A549 (cell line): ENCODE measurements at places on chromosomes 11 and 22.

- DNase-seq, result no peak
Observed at GRCh38 chr11:2858995-2859698, 26.4 kb downstream of the CDKN1C start.

DNA sequence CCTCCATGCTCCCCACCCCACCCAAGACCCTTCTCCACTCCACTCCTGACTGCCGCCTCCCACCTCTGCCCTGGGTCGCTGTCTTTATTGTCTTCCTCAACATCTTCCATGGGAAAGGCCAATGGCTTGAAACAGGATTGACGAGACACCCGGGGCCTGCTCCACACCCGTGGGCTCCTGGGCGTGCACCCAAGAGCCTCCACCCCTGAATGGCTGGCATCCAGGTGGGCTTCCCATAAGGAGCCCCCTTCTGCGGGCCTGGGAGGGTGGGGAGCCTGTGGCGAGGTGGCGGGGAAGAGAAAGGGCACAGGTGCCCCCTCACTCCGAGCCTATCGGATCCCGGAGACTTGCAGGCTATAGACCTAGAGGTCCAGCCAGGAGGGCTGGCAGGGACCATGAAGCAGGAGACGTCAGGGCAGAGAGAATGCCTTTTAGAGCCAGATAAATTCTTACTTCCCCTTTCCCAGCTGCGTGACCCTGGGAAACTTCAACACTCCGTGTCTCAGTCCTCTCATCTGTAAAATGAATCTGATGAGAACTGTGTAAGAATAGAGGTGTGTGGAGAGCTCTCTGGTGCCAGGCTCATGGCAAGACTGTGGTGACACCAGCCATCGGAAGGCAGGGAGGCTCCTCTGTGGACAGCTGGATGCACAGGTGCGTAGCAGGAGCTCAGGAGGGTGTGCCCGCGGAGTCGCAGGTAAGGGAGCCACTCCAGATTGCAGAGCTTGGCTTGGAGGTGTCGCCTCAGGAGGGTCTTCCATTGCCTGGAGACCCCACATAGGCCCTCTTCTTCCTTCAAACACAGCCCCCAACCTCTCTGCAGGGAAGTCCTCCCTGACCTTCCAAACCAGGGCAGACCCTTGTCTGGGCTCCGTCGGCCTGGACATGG is 53.9 kb downstream of the SMIM38 start:
- DNase-seq, result no peak

DNA sequence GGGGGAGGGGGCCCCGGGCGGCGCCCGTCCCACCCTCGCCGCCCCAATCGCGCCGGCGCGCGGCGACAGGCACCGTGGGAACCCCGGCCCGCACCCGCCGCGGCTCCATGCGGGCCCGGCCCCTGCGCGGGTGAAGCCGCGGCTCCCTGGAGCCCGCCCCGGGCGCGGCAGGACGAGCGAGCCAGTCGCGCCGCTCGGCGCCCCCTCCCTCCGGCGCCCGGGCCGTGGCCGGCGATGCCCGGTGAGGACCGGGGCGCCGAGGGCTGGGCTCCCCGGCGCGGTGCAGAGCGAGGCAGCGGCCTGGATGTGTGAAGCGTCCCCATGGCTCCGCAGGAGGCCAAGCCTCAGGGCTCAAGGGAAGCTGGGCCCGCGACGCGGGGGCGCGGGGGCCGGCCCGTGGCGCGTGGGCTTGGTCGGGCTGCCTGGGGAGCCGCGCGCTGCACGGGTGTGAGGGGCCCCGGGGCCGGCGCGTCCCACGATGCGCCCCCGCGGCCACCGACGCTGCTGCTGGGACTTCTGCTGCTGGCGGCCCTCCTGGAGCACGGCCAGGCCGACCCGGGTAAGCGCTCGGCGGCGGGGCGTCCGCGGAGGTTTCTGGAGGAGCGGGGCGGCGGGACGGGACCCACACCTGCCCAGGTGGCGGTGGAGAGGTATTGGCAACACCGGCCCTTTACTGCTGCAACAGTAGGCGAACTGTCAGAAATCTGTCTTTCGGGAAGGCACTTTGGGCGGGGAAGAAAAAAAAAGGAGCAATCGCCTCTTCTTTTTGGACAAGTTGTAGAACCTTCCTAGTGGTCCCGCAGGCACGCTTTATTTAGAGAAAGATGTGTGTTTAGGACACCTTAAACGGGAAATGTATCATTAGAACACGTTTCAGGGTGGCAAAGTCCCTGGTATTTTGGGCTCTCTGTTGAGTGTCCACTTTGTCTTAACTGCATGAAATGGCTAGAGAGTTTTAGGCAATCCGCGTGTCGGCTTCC is 119.4 kb downstream of the HIPK3 start:
- no peak for DNase-seq

DNA sequence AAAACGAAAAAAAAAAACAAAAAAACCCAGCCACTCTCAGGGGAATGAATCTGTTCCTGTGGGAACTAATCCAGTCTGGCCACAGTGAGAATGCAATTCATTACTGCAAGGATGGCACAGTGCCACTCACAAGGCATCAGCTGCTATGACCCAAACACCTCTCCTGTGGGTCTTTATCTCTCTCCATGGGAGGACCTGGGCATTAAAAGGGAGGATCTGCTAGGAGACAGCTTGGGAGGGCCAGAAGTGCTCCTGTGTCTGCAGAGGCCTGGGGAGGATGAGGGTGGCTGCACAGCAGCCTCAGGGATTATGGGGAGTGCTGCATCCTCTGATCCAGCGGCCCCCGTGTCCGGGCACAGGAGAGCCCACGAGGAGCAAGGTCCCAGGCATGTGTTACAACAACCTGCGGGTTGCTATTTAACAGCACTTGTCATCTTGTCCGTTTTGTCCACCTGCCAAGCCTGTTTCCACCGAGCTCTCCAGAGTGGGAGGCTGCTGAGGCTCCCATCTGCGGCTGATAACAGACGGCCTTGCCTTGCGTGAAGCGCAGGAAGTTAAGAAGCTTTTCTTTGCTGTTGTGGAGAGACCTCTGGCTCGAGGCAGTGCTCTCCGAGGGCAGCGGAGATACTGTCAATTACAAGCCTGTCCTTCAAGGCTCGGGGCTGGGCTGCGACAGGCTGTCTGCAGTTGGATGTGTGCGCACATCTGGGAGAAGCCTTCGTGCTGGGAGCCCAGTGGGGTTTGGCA is 97.7 kb downstream of the NXPE2 start:
- no peak for DNase-seq

DNA sequence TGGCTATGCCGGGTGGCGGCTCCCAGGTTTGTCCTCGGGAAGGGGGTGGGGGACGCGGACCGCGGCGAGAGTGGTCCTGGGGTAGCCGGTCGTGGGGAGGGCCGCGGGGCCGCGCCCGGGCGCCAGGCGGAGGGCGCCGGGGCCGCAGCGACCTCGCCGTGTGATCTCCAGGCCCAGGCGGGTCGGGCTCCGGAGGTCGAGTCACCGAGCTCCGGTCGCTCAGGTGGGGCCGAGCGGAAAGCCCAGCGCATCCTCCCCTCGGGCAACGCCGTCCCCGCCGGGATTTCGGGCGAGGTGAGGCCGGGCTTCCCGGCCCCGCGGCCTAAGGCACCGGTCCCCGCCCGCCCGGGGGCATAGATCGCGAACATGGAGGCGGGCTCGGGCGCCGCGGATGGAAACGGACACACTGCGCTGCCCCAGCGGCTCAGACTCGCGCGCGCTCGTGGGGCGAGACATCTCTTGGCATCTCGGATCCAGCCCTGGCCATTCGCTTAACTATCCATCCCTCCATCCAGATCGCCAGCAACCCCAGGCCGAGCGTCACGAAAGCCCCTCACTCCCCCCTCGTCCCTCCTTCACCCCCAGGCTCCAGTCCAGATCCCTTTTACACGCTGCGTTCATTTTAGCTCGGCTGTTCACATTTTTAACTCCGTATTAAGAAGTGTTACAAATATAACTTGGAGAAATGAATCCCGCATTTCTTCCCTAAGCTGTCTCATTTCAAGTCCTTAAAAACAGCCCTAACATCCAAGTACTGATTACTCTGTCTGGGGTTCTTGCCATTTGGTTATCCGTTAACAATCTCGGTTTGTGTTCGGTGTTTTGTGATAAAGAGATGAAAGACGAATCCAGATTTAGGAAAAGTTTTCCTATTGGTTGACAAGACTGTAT is 460 bp downstream of the ZC3H12C start:
- DNase-seq, result peak; percentile 59

GRCh38 chr11:88398791-88399570 is 61.4 kb upstream of the CTSC start:
- no peak for DNase-seq

DNA sequence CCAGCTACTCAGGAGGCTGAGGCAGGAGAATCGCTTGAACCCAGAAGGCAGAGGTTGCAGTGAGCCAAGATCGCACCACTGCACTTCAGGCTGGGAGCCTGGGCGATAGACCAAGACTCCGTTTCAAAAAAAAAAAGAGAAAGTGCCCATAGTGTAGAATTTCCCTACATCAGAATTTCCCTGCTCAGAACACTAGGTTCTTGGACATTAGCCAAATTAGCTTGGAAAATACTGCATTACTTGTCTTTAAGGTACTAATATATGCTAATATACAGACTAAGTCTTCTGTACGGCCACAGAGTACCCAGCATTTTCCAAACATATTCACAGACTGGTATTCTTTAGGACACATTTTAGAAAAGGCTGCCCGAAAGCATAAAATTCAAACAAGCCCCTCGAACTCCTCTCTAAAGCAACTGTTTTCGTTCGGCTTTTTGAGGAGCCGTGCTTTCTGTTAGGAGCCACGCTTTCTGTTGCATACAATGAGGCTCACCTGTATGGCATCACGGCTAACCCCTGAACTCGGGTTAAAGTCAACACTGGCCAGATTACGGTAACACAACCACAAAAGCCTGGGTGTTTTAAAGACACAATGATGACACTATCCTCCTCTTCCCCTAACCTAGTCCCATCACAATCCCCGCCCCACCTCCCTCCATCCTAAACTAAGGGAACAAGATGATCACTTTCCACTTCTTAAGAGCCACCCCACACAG is 18.4 kb downstream of the TNKS1BP1 start:
- no peak for DNase-seq

- DNase-seq, result no peak
Observed at GRCh38 chr11:68441466-68442230, 18.9 kb upstream of the PPP6R3 start.

- no peak for DNase-seq
Observed at GRCh38 chr22:43118024-43118849, 7.7 kb downstream of the BIK start.

GRCh38 chr11:12938590-12939247 is 70.4 kb upstream of the RASSF10 start:
- no peak for DNase-seq

DNA sequence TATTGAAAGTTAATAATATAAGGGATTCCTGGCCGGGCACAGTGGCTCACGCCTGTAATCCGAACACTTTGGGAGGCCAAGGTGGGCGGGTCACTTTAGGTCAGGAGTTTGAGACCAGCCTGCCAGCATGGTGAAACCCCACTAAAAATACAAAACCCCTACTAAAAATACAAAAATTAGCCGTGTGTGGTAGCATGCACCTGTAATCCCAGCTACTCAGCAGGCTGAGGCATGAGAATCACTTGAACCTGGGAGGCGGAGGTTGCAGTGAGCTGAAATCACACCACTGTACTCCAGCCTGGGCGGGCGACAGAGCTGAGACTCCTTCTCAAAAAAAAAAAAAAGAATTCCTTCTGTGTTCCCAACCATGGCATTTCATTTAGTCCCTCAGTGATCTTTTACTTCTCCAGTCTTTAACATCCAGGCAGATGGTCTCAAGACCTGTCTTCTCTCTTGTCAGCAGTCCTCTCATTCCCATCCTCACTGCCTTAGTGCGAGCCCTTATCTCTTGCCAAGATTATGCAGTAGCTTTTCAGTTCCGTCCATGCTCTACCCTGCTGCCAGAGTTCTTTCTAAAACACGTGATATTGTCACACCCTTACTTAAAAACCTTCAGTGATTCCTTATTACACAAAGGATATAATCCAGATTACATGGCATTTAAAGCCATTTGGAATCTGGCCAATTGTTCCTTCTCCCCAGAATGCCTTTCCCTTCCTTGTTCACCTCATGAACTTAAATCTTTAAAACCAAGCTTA is 17.9 kb downstream of the RTN3 start:
- DNase-seq, result no peak

- no peak for DNase-seq
Observed at GRCh38 chr11:17637901-17638300, 81.5 kb upstream of the MYOD1 start.

GRCh38 chr11:15565880-15566279 is 451.2 kb downstream of the INSC start:
- no peak for DNase-seq

GRCh38 chr22:42368379-42369249 is 63.6 kb downstream of the NFAM1 start:
- DNase-seq, result no peak

GRCh38 chr11:108654994-108655631 is 9.8 kb upstream of the DDX10 start:
- peak; percentile 54 for DNase-seq

- DNase-seq, result no peak
Observed at GRCh38 chr11:86941871-86942599, 13.2 kb downstream of the FZD4 start.

DNA sequence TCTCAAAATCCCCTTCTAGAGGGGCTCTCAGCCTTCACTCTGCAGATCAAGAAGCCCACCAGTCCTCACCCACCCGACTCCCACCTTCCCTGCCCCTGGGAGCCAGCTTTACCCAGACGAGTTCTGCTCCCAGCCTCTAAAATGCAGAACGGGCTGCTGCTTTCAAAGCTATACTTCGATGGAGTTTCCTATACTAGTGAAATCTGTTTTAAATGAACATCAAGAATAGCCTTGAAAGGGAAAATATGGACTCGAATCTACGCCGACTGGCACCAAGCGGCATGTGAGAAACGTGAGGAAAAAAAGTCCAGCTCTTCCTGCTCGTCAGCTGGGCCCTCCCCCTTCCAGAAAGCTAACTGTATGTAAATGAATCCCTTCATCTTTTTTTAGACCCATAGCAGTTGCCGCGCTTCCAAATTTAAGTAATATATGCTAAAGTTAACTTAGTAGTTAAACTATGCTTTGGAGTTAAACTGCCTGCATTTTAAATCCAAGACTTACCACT is 211.7 kb downstream of the NTM start:
- no peak for DNase-seq

DNA sequence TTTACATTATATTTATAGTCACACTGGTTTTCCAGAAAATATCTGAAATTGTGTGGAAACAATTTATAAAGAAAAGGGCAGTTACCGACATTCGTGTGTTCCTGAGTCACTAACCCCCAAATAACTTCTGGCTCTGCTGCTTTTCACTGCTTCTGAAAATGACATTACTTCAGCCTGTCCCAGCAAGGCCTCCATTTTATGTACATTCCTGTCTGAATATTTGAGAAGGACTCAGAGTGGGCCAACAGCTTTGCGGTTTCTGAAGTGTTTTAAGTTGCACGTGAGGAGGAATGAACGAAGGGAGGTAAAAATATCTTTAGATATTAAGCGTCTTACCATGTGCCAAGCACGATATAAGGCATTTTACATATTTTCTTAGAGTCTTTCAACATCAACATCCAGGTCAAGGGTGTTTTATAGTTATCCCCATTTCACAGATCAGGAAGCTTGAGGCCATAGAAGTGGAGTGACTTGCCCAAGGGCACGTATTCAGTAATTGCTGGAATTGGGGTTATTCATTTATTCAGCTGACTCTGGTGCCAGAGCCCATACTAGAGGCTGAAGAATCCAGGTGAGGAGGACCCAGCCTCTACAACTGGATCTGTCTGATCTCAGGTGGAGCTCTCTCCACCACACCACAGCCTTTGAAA is 30.8 kb upstream of the WNT11 start:
- no peak for DNase-seq

GRCh38 chr11:24509114-24509513 is 12.3 kb downstream of the LUZP2 start:
- no peak for DNase-seq

- no peak for DNase-seq
Observed at GRCh38 chr11:134356656-134357544, 25.1 kb downstream of the GLB1L2 start.
